Jurkat, Clone E6-1 (cell line): ENCODE measurements at places on chromosomes 5 and 9.

GRCh38 chr5:138910546-138911185 lies 35.5 kb upstream of the LRRTM2 start:
- DNase-seq, result no peak

DNA sequence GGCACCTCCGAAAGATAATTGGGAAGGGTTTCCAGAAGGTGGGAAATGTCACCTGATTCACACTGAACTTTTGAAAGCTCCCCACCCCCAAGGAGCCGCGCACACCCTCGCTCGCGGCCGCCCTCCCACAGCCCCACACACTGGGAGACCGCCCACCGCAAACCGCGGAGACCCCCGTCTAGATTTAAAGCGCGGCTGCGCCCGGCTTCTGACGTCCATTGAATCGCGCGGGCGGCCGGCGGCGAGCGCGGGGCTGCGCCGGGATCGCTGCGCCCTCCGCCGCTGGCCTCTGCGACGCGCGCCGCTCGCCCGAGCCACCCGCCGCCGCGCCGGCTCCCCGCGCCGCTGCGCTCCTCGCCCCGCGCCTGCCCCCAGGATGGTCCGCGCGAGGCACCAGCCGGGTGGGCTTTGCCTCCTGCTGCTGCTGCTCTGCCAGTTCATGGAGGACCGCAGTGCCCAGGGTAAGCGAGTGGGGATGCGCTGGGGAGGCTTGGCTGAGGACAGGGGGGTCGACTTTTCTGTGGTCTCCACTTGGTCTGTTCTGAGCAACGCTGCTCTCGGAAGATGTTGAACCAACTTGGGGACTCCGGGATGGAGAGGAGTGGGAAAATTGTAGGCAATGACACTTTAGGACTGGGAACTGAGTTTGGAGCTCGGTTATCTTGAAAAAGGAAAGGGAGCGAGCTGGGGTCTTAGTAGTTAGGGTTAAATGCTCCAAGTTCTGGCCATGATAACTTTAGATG lies at the start of gene FST:
FST (plus strand) TSS at position 214 of the 743 bp plus-strand sequence; CDS start at position 377, 163 bp downstream.
- DNase-seq, result no peak

DNA sequence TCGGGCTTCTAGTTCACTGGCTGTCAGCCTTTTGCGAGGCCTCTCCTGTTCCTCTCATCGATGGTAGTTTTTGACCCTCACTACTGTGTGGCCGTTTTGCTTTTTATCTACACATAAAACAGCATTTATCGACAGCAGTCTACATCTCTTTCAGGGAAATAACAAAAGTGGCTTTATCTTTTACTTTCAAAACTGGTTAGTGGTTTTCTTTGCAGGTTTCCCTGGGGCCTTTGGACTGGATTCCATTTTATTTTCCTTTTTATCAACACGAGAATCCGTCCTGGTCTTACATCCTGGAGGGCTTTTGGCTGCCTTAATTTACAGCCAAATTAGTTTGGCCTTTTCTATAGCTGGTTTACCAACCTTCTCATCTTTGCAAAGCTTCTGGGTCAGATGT lies 793 bp upstream of the PKD2L2 start:
- DNase-seq, result no peak

DNA sequence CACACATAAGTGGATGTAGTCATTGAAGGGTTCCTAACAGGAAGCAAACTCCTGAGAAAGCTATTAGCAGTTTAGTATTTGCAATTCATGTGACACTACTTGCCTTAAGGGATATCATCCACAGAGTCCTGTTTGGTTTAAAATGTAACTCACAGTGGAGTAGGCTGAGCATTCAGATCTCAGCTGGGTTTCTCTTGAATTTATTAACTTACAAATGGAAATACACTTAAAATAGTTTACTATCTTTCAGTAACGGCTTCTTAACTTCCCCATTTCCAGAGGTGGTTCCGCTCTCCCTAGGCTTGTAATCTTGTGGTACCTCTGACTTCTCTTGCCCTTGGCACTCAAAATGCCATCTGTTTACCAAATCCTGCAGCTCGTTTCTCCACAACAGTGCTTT lies 660.7 kb upstream of the ADAMTS16 start:
- no peak for DNase-seq

GRCh38 chr5:35337340-35338156 lies 107.3 kb upstream of the PRLR start:
- DNase-seq, result no peak

- no peak for DNase-seq
Measured at GRCh38 chr5:169828385-169828784, 151.9 kb downstream of the INSYN2B start.

DNA sequence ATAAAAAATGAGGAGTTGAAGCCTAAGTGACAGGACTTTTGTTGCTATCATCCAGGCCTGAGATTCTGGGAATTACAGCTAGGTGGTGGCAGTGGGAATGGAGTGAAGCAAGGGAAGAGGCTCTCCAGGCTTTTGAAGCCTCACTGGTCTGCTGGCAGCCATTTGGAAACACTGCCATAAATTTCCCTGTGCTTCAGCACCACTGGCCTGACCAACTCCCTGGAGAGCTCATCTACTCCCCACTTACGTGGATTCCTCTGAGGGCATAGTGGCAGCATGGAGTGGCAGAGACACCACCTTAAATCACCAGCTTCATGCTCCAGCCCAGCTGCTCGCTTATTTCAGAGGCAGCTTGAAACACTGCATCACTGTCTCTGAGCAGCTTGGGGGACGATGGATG lies 518.2 kb downstream of the TLR4 start:
- DNase-seq, result no peak

GRCh38 chr9:137552022-137552768 lies 516 bp downstream of the MRPL41 start:
- no peak for DNase-seq

DNA sequence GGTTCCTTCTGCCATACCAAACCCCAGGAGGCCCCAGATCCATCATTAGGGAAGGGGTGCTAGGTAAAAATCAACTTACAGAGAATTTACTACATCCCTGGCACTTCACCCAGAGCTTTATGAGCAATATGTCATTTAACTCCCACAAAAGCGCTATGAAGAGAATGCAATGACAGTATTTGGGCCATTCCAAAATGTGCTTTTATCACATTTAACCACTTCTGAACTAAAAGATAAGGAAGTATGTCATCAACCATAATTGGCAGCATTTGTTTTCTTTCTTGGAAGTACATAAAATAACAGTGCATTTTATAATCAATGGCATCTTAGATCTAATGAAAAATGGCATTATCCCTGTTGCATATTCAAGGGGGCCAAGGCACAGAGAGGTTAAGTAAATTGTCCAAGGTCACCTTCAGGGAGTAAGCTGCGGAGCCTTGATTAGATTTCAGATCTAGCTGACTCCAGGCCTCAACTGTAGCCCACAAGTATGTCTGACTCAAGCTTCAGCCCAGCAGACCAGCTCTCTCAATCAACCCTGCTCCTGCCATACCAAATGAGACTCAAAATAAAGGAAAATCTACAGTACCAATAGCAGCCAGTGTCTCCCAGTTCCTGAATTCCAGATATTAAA lies 16.5 kb downstream of the SH3TC2 start:
- no peak for DNase-seq

DNA sequence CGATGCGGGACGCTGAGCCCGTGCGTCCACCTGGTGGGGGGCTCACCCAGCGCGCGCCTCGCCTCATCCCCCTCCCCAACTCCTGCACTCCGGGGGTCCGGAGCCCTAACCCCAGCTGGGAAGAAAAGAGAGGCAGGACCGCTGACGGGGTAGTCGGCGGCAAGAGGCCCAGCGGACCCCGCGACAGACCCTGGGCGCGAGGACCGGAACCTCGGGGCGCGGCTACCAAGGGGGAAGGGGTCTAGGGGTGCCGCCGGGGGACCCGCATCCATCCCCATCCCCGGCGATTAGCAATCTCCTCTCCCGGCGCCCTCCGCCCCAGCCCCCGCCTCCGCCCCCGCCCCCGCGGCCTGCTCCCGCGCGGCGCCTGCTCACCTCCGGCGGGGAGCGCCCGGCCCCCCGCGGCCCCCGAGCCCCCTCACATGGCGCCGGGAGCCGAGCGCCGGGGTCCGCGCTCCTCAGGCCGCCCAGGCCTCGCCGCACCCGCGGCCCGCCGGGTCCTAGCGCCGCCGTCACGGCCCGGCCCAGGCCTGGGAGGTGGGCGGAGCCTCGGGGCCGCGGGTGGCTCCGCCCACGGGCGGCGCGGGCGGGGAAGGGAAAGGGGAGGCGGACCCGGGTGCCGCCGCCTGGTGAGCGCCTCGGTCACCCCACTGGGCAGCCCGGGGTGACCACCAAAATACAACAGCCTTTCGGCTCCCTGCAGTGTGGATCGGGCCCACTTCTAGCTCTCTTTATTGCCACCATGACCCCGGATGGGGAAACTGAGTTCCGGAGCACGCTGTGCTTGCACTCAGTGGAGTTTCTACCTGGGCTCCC lies at the start of gene ST6GALNAC6:
ST6GALNAC6 (minus strand) TSS at position 476 of the 816 bp plus-strand sequence. CDS start 1,622 bp downstream, outside the sequence.
- DNase-seq, result no peak
